Osteoblast (primary cell): ENCODE measurements at places on chromosomes 3 and 15. TPM values are rescaled to one million over a fixed set of nuclear protein-coding genes. Genes with fewer than 3 reads are reported as not detected.

DNA sequence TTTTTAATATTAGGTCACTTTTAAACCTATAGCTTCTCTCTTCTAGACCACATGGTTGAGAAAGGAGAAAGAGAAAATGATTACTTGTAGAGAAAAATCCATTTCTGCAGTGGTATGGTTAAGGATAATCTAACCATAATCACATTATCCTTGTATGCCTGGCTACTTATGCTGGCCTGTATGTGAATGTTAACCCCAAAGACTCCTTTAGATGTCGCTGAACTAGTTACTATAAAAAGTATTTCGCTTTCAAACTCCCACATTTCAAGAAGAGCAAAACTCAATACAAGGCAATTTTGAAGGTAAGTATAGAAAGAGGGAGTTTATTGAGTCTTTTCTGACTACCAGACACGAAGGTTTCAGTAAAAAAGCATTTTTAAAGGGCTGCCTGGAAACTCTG lies 2.2 kb downstream of the KCTD6 start:
- H3K36me3 ChIP-seq: no peaks in the 10 kb centered on the region
- DNase-seq: no peak

GRCh38 chr15:63029676-63030075 lies 12.9 kb upstream of the TPM1 start:
- peaks cover 15% of the 10 kb centered on the region for H3K4me1 ChIP-seq
- no peaks in the 10 kb centered on the region for H3K36me3 ChIP-seq
- no peak for DNase-seq

The ACP3 gene
- total RNA-seq: under 0.01 TPM in 1 of 2 replicates, not detected in the other

The PATL2 gene
- 1.8 and 2.7 TPM in 2 replicates for total RNA-seq

DNA sequence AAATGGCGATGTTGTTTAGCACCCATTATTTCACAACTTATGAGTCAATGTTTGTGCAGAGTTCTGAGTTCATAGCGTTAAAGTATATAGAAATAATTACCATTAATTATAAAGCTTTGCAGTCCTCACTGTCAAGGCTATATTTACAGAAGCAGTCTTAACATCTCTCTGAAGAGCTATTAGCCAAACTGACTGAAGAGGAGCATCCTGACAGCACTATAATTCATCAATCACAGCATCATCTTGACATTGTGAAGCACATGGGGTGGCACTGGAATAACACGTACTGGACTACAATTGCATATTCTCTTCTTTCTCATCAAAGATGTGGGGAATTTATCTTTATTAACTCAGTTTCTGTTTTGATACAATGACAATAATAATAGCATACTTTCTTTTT lies 260.6 kb upstream of the MME start:
- no peaks in the 10 kb centered on the region for H3K36me3 ChIP-seq
- no peak overlapping the region for H3K4me3 ChIP-seq
- DNase-seq: no peak
- no peak overlapping the region for H3K27ac ChIP-seq

The GOLGA8J gene
- total RNA-seq: 0.29 TPM in 1 of 2 replicates, not detected in the other

DNA sequence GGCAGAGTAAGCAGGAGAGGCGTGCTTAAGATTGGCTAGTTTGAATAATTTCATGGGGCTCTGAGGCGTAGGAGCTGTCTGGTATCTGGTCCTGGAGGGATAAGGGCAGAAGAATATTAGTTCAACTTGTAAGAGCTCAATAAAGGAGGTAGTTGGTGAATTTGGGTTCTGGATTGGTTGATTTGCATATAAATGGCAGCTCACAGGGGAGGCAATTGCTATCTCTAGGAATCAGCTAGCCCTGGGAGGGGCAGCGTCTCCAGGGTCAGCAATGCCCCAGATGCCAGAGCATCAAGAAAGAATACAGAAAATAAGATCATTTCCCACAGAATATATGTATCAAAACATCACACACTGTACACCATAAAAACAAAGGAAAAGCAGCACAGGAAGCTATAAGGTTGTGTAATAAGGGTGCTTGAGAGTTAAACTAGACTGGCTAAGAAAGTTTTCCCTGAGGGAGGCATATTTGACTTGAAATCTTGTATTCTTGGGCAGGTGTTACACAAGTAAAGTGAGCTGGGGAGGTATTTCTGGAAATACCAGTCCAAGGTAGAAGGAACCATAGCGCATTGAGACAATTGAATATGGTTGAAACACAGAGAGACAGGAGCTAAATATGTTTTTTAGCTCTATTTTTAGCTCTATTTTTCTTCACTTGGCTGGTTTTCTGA lies 6.1 kb downstream of the MOBP start:
- H3K4me3 ChIP-seq: no peak overlapping the region
- H3K27ac ChIP-seq: no peak overlapping the region
- H3K4me1 ChIP-seq: no peaks in the 10 kb centered on the region
- no peak for DNase-seq
- H3K36me3 ChIP-seq: no peaks in the 10 kb centered on the region

DNA sequence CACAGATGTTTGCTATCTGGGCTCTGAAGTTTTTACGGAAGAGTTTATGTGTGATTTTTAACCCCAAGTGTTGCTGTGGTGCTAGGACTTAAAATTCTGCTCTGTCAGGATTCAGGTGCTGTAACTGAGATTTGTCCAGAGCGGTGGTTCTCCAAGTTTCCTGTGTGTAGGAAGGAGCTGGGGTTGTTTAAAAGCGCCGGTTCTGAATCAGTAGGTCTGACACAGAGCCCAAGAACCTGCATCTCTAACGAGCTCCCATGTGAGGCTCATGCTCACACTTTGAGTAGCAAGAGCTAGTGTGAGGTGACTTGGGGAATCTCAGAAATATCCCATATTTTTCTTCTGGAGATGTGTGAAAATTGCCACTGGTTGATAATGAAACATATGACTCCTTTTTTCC lies 325.5 kb downstream of the SATB1 start:
- H3K4me3 ChIP-seq: peak overlapping the region; percentile 9
- no peaks in the 10 kb centered on the region for H3K36me3 ChIP-seq
- peak overlapping the region; percentile 81 for H3K27ac ChIP-seq
- DNase-seq: no peak
- no peaks in the 10 kb centered on the region for H3K27me3 ChIP-seq
- peaks cover 20% of the 10 kb centered on the region for H3K4me1 ChIP-seq

The GOLGA6L4 gene
- total RNA-seq: 1.5 and 1.8 TPM in 2 replicates

DNA sequence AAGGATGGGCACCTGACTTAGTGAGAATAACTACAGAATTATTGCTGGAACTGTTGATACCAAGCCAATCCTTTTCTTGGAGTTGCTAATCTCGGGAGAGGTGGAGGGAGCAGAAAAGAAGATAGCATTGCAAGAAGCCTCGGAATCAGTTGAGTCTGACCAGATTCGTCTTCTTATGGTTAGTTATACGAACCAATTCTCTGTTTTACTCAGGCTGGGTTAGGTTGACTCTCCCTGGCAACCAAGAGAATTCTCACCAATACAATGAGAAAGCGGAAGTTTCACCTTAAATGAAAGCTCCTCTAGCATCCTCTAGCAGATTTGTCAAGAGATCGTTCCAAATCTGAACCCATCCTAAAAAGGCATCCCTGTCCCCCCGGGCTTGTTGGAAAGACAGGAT lies 43.5 kb upstream of the UBE2E1 start:
- H3K27ac ChIP-seq: no peak overlapping the region
- no peak overlapping the region for H3K4me3 ChIP-seq
- H3K4me1 ChIP-seq: peaks cover 10% of the 10 kb centered on the region
- no peaks in the 10 kb centered on the region for H3K27me3 ChIP-seq
- no peaks in the 10 kb centered on the region for H3K36me3 ChIP-seq

DNA sequence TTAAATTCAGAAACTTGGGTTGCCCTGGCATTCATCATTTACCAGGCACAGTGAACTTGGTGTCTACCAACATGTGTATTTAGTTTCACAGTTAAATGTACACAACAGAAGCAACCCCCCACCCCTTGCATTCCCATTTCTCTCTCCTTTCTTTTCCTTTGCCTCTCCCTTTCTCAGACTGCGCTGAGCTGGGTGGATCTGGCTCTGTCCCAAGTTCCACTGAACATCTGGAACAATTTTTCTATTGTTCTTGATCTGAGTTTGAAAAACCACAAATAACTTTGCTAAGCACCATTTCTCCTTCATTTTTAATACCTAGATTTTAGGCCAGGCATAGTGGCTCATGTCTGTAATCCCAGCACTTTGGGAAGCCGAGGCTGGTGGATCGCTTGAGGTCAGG lies 242.2 kb downstream of the ABHD5 start:
- H3K4me3 ChIP-seq: no peak overlapping the region
- no peaks in the 10 kb centered on the region for H3K4me1 ChIP-seq
- H3K27me3 ChIP-seq: no peaks in the 10 kb centered on the region
- no peak for DNase-seq
- no peaks in the 10 kb centered on the region for H3K36me3 ChIP-seq

DNA sequence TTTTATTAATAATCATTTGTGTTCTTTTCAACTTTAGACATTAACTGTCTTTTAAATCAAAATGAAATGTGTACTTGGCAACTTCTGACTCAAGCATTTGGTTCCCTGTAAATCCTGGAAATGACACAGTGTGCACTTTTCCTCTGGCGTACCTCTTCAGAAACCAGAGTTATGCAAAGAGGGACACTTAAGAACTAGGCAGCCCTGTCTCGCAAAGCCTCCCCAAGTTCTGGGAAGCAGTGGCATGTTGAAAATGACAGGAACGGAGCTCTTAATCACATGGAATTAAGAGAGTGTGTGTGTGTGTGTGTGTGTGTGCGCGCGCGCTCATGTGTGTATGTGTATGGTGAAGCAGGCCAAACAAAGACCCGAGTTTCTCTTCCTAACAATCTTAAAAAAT lies 707.4 kb downstream of the MECOM start:
- no peak overlapping the region for H3K4me3 ChIP-seq
- no peaks in the 10 kb centered on the region for H3K4me1 ChIP-seq
- no peak overlapping the region for H3K27ac ChIP-seq
- no peaks in the 10 kb centered on the region for H3K36me3 ChIP-seq
- DNase-seq: no peak
- H3K27me3 ChIP-seq: peaks cover 2% of the 10 kb centered on the region

The TGM4 gene
- total RNA-seq: not detected in 2 replicates

DNA sequence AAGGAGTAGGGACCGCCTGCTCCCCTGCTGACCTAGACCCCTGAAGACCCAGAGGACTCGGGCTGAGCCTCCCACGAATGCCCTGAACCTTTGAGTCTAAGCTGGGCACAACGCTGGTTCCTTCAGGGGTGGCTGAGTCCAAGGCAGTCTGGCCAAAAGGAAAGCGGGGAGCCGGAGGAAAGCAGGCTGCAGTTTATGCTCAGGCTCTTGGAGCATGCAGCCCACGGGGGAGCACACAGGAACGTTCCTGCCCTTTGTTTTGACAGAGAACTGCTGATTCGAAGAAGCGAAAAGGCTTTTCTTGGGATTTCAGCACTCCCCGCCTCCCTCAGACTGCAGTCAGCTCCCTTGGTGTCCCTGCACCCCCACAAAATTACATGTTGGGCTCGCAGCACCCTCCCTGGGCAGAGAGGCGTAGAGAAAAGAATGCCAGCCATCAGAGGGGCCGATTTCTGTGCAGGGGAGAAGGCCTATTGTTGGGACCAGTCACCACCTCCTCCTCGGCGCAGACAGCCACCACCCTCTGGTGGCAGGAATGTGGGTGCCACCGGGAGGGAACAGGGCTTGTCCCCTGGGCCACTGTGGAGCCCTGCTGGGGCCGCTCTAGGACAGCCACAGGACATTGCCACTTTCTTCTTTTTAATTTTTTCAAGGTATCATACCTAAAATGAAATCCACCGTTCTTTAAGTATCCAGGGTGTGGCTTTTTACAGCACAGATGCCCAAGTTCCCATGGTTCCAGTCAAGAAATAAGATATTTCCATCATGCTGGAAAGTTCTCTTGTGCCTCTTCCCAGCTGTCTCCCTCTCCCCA lies 72.2 kb downstream of the SMAD6 start:
- peak; percentile 97 for DNase-seq
- peak overlapping the region; percentile 68 for H3K27ac ChIP-seq
- H3K4me3 ChIP-seq: peak overlapping the region; percentile 30
- peaks cover 61% of the 10 kb centered on the region for H3K4me1 ChIP-seq
- no peaks in the 10 kb centered on the region for H3K27me3 ChIP-seq

DNA sequence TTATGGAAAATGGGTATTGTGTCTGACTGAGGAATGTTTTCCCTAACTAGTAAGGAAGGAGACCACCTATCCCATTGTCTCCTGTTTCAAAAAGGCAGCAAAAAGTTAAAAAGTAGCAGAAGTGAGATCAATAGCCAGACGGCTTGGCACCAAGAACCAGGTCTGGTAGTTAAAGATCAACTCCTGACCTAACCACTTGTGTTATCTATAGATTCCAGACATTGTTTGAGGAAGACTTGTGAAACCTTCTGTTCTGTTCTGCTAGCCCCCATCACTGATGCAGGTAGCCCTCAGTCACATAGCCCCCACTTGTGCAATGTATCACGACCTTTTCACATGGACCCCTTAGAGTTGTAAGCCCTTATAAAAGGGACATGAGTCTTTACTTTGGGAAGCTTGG lies 46.3 kb upstream of the C2CD4B start:
- H3K4me3 ChIP-seq: no peak overlapping the region
- no peak overlapping the region for H3K27ac ChIP-seq
- no peak for DNase-seq
- H3K36me3 ChIP-seq: no peaks in the 10 kb centered on the region
- H3K27me3 ChIP-seq: peaks cover 4% of the 10 kb centered on the region
- H3K4me1 ChIP-seq: no peaks in the 10 kb centered on the region

GRCh38 chr15:74373056-74373650 lies 5.7 kb upstream of the CYP11A1 start:
- peaks cover 21% of the 10 kb centered on the region for H3K4me1 ChIP-seq
- H3K36me3 ChIP-seq: no peaks in the 10 kb centered on the region
- H3K4me3 ChIP-seq: peak overlapping the region; percentile 85

- no peaks in the 10 kb centered on the region for H3K27me3 ChIP-seq
- H3K27ac ChIP-seq: no peak overlapping the region
- no peak overlapping the region for H3K4me3 ChIP-seq
- H3K4me1 ChIP-seq: peaks cover 18% of the 10 kb centered on the region
- no peak for DNase-seq
Observed at GRCh38 chr15:92845126-92845508, 55.0 kb upstream of the CHD2 start.

The LPCAT4 gene
- 11.9 and 13.8 TPM in 2 replicates for total RNA-seq

GRCh38 chr3:4533489-4534443 lies 40.6 kb downstream of the ITPR1 start:
- no peak overlapping the region for H3K4me3 ChIP-seq
- no peaks in the 10 kb centered on the region for H3K4me1 ChIP-seq
- no peak overlapping the region for H3K27ac ChIP-seq
- H3K36me3 ChIP-seq: no peaks in the 10 kb centered on the region
- no peaks in the 10 kb centered on the region for H3K27me3 ChIP-seq
